ENCODE measurements at places on chromosomes 4 and X.
A peak's percentile ranks its signal among the peaks of the same experiment; 100 is the strongest.

DNA sequence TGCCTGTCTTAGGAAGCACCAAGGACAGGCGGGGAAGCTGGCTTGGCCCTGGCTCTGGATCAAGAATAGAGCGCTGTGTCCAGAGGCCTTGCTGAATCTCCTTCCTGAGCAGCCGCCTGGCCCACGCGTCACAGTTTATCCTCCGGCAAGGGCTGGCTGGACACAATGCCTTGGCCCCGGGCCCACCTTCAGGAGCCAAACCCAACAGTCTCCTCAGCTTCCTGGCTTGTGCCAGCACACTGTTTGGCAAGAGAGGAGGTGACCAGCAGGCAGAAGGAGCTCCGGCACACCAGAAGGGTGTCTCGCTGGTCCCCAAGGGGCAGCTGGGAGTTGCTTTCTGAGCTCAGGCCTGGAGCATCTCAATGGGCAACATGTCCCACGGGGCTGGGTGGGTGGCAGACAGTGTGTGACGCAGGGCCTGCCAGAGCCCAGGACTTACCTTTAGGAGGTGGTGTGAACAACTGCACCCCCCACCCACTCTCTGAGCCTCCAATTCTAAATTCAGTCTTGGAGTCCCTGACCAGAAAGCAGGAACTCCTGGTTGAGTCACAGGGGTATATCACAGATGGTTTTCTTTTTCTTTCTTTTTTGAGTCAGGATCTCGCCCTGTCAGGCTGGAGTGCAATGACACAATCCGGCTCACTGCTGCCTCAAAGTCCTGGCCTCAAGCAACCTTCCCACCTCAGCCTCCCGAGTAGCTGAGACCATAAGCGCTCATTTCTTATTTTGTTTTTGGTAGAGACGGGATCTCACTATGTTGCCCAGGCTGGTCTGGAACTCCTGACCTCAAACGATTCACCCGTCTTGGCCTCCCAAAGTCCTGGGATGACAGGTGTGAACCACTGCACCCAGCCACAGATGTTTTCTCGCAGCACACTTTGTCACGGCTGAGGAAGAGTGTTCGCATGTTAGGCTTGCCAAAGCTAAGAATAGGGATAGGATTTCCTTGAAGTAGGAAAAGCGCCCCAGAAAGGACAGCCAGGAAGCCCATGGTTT is 361.2 kb downstream of the BCOR start:
- DNase-seq: no peak

- DNase-seq: no peak
These were observed 761.8 kb upstream of the ATOH1 start for GRCh38 chr4:93066749-93067148.

DNA sequence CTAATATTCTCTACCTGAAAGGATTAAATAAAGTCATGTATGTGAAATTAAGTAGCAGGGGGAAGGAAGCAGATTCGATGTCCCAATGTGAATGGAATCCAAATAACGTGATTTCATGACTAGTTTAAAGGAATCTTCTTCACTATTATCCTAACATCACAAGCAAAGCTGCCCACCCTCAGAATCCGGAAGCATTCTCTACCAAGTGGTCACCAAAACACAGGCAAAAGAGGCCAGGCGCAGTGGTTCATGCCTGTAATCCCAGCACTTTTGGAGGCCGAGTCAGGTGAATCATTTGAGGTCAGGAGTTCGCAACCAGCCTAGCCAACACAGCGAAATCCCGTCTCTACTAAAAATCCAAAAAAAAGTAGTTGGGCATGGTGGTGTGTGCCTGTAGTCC is 212.9 kb downstream of the LDB2 start:
- DNase-seq: no peak

DNA sequence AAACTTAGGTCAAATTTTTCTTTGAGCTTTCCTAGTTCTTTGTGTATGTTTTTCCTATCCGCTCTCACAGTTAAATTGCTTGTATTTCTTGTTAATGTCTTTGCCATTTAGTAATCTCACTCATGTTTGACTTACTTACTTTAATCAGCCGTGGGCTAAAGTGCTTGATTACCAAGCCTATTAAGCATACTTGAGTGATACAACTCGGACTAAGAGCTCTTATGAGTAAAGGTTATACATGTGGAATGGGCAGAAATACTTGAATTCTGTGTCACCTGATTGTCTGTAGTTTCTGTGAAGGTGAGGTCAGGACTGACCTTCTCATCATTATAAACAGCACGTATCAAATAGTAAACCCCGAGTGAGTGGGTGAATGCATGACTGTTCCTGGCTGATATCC is 664.5 kb downstream of the PDHA2 start:
- DNase-seq: no peak

DNA sequence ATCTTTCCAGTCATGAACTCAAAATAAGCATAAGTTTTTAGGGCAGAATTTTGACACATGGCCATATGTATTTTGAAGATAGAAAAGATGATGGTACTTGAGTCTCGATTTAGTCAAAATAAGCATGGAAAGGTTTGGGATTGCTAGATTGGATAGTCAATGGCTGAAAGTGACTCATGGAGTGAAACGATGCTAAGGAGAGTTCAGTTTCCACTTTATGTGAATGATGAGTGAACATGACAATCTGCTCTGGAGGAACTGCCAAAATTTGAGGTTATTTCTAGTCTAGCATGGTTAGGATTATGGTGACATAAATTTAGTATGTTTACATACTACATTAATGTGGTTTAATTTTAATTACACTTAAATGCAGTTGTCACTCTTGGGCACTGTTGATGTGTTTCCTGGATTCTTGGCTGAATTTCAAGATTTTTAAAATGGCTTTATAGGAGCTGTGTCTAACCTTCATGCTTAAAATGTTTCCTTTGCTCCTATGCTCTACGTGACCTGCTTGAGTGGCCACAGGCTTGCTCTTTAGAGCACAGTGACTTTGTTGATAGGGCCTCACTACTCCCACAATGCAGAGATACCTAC is 17.1 kb downstream of the DDX3X start:
- DNase-seq: no peak

- DNase-seq: no peak
These were observed 75.7 kb downstream of the NPFFR2 start for GRCh38 chr4:72107456-72107855.

DNA sequence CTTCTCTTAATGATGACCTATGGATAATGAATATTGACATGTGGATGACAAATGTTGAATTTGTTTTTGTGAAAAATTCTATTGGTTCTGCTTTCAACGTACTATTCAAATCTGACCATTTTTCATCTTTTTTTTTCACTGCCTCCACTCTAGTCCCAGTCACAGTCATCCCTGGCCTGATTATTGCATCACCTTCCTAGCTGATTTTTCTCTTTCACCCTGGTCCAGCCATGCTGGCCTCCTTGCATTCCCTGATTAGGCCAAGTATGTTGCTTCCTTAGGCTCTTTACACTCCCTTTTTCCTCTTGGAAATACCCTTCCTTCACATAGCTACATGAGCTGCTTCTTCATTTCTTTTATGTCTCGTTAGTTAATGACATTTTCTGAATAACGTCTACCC is 58.1 kb upstream of the MAP9 start:
- no peak for DNase-seq

- no peak for DNase-seq
These were observed 82.9 kb downstream of the RTL5 start for GRCh38 chrX:72048510-72049455.

- DNase-seq: no peak
These were observed 58.6 kb upstream of the TLL1 start for GRCh38 chr4:165814256-165815020.

DNA sequence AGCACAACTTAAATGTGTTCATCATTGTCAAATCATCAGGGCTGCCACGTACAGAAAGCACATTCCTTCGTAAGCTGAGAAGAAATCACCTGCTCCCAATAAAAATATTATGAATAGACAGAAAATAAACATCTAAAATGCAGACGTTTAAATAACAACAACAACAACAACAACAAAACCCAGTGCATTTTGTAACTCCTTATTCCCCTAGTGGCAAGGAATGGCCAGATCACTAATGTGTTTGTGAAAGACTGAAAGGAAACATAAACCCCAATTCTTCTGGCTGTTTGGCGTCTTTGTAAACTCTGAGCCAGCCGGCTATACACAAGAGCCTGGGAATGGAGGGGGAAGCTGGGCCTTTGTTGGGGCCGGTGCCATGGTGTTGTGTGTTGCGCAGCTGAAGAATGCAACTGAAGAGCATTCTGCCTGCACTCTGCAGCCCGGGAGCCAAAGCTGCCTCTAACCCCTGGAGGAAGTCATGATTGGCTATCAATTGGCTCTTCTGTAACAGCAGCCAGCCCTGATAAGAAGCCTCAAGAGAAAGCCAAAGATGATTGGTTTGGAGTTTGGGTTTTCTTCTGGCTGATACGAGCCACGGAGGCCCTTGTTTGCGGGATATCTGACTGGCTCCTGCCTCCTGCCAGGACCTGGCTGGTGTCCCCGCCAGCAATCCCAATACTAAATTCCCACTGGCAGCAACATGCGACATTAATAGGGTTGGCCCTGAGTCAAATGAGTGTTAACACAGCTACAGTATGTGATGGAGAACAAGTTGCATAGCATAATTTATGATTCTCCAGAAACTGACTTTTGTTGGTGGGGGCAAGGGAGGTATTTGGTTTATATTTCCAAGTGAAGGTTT is 89.7 kb upstream of the TFDP3 start:
- peak; percentile 63 for DNase-seq

- no peak for DNase-seq
These were observed 289.5 kb upstream of the PPARGC1A start for GRCh38 chr4:24179201-24179840.

DNA sequence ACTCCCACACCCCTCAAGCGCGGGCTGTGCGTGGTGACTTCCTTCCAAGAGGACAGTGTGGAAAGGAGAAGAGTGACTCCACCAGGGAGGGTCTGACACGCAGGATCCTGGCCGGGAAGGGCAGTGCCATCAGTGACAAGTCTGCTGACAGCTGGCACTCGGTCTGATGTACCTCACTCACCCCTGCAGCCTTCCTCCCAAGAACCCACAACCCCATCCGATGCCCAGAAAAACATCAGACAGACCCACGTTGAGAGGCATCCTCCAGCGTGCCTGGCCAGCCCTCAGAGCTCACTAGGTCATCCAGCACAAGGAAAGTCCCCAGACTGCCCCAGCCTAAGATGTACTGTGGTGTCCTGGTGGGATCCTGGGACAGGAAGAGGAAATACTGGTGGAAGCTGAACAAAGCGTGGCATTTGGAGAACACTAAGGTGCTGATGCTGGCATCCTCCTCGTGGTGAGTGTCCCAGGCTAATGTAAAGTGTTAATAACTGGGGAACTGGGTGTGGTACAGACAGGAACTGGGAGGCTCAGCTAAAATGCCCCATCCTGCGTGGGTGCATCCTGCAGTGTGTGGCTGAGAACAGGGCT is 200.0 kb upstream of the PSAPL1 start:
- no peak for DNase-seq
